CD4-positive, alpha-beta T cell (primary cell): ENCODE measurements at places on chromosomes 16 and 17.
A peak's percentile ranks its signal among the peaks of the same experiment; 100 is the strongest.

- DNase-seq: no peak
These were observed 340.8 kb downstream of the XYLT1 start for GRCh38 chr16:17129971-17130370.

GRCh38 chr16:1078579-1079021, 6.1 kb downstream of the SSTR5 start:
- no peak for DNase-seq

DNA sequence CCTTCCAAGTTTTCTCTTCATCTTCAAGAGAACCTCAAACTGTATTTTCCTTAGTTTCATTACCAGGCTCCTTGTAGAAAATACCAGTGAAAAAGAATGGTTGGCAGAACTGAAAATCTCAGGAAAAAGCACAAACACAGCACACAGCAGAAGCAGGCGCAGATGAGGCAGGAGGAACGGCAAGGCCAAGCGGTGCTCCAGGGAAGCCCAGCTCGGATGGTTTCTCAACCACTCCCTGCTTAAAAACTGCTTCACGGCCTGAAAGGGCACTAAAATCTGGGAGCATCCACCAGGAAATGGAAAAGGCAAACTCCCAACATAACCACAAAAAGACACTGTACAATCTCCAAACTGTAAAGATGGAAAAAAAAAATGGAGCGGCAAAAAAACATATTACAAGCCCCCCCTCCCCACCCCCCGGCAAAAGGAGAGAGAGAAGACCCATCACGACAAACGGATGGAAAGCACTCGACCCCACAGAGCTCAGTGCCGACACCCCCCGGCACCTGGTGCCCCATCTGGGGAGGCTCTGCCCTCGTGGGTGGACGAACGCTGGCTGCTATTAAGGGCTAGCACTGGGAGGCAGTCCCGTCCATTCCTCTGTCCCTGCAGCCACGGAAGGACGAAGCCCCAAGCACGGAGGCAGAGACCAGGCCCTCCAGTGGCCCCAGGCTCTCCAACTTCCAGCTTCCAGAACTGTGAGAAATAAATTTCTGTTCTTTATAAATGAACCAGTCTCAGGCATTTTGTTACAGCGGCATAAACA, 127.5 kb downstream of the ZNF778 start:
- DNase-seq: no peak

DNA sequence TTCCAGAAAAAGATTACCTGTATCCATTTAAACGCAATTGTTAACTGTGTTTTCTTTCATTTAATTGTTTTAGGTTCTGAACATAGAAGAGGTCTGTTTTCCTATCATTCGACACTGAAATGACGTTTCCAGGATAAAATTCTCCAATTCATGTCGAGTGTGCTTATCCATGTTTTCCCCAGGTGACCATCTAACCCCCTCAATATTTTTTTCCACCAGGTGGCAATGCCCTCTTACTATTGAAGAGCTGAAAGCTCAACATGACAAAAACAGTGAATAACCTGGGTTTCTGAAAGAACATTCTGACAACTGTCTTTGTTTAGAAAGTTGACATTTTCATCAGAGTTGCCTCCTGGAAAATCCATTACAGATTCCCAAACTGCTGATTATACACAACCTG, 948.7 kb downstream of the KCNJ2 start:
- no peak for DNase-seq

- DNase-seq: no peak
These were observed 1.5 kb upstream of the SLC38A8 start for GRCh38 chr16:84044118-84044488.

GRCh38 chr17:64056269-64057005, 36.0 kb upstream of the ICAM2 start:
- DNase-seq: no peak

GRCh38 chr17:69874175-69874670, 200.8 kb upstream of the KCNJ16 start:
- DNase-seq: no peak

GRCh38 chr17:5467416-5467815, 1.4 kb downstream of the DHX33 start:
- no peak for DNase-seq

DNA sequence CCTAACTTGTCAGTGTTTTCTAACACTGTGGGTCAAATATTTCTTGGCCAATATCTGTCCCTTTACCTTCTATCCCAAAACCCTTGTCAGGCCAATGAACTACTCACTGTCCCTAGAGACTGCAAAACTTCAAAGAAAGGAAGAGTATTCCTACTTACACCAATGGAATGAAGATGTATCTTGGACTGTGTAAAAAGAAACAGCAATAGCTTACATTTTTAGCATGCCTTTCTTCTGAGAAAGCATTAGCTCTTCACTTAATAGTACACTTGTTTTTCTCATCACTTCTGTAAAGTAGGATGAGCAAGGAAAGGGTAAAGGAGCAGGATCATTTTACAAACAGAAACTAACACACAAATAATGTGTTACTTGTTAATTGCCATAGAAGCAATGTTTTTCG, 73.9 kb downstream of the STH start:
- DNase-seq: no peak

DNA sequence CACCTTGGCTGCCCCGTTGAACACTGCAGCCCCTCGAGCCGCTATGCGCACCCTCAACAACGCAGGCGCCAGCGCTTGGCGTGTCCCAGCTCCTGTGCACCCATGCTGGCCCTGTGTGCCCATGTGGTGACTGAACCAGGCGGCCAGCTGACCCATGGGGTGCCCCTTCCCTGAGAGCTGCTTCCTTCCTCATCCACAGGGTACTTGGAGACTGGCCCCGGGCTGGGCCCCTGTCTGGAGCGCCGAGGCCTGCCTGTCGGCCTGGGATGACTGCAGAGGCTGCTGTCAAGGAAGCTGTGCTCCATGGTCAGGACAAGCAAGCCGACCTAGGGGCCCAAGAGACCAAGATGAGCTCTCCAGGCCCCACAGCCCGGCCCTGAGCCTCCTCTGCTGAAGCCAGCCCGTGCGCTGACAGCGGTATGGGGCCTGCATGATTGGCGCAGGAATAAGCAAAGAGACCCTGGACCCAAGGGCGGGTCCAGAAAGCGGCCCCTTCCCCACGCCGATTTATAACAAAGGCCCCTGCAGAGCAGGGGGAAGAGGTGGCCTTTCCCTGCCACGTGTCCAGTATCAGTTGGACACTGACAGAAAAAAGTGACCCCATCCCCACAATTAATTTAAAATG, 21.6 kb upstream of the BAHCC1 start:
- DNase-seq: no peak

DNA sequence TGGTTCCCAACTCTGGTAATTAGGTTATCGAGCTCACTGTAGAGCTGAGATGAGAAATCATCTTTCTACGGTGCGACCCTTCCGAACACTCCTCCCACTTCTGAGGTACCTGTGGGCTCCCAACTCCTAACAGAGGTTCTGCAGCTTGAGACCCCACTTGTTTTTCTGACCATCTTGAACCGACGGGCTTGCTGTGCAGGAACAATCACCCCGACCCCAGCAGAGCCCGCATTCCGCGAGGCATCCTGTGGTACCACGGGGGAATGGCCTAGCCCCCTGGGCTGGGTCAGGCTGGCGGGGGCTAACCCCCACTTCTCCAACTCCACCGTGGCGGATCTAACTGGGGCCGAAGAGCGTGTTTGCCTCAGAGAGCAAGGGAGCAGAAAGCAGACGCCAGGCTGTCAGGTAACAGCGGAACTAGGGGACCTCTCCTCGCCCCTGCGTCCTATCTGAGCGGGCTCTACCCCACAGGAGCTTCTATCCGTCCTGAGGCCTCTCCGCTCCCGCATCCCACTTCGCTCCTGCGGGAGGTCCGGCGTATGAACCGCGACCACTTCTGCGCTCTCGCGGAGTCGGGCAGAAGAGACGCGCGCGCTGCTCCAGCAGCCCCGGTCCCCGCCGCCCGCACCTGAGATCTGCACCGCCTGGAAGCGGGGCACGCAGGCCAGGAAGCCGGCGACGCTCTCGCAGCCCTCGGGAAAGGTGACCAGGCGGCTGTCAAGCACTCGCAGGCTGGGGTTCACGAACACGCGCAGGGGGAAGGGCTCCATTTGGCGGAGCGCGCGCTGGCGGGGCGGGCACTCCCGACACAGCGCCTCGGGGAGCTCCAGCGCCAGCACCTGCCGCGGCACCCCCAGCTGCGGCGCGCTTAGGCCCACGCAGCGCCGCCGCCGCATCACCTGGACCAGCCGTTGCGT, 761 bp downstream of the PDF start:
- DNase-seq: peak; percentile 42

GRCh38 chr16:57032931-57033330, 43.6 kb downstream of the NLRC5 start:
- DNase-seq: no peak

- DNase-seq: no peak
These were observed 4.4 kb upstream of the KRT37 start for GRCh38 chr17:41428591-41429291.

GRCh38 chr17:41518789-41519449, at the start of gene KRT15:
KRT15 (minus strand) TSS chr17:41518890; CDS start chr17:41518827, 63 bp downstream.
- DNase-seq: no peak

DNA sequence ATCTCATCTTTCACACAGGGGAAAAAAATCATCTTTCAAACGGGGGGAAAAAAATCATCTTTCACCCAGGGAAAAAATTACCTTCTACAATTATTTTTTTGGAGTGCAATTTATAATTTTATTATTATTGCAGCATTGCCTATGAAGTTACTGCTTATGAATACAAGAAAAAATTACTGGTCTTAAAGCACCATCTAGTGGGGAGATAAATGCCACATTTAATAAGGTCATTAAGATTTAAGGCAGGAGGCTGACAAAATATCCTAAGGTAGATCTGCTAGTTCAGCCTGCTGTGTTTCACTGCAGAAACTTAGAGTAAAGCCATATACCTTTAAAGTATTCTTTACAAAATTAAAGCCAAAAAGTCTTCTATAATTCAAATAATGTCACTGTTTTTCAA, 13.7 kb downstream of the SHCBP1 start:
- DNase-seq: no peak

GRCh38 chr16:69794486-69794885, 32.4 kb downstream of the WWP2 start:
- no peak for DNase-seq
